ENCODE measurements at places on chromosomes 13 and 19.

- DNase-seq = no peak
Measured at GRCh38 chr19:14174883-14175282, 31.1 kb downstream of the ADGRL1 start.

GRCh38 chr13:29131881-29132668, 311.9 kb downstream of the MTUS2 start:
- no peak for DNase-seq

GRCh38 chr13:55963934-55964333, 1176.8 kb upstream of the PRR20A start:
- no peak for DNase-seq

DNA sequence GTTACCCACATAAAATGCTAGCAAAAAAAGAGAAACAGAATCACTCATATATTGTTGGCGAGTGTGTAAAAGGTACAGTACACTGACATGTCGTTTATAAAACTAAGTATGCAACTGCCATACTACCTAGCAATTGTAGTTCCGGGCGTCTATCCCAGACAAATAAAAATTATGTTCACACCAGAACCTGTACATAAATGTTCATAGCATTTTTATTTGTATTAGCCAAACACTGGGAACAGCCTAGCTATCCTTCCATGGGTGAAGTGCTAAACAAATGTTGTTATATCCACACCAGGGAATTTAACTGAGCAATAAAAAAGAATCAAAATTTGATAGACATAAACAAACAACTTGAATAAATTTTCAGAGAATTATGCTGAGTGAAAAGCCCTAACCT, 28.9 kb upstream of the POSTN start:
- no peak for DNase-seq

DNA sequence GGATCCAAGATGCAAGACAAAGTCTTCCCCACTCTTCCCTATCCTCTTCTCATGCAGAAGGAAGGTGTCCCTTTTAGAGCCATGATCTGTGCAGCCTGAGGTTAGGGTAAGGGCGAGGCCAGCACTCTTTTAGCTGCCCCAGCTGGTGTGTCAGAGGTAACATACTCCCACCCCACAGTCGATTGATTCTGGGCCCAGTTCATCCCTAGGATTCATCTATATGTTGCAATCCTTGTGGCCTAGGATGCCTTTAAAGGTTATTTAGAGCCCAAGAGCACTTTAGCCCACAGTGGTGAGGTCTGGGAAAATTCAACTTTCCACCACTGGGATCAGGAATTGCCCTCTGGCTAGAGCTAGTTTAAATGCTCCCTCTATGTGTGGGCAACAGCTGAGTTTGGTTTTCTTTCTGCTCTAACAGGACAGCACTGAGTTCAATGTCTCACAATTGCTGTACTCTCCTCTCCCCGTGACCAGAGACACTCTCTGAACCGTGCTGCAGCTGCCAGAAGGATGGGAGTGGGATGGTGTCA, 201.3 kb upstream of the SERP2 start:
- DNase-seq = no peak

All from activated CD4-positive, alpha-beta T cell treated with anti-CD3 and anti-CD28 coated beads for 48 hours (primary cell).